8988T (cell line): ENCODE measurements at places on chromosomes 4 and X.

- DNase-seq = no peak
Observed at GRCh38 chr4:123306769-123307168, 89.8 kb upstream of the SPRY1 start.

GRCh38 chrX:1027133-1027532, 185.3 kb downstream of the CRLF2 start:
- DNase-seq = no peak

GRCh38 chrX:108270739-108271396, 167.4 kb downstream of the COL4A6 start:
- DNase-seq = no peak

DNA sequence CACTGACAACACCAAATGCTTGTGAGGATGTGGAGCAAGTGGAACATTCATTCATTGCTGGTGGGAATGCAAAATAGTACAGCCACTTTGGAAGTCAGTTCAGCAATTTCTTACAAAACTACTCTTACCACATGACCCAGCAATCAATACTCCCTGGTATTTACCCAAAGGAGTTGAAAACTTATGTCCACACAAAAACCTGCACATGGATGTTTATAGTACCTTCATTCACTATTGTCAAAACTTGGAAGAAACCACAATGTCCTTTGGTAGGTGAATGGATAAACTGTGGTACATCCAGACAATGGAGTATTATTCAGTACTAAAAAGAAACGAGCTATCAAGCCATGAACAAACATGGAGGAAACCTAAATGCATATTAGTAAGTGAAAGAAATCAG, 27.5 kb downstream of the HUWE1 start:
- DNase-seq = no peak

DNA sequence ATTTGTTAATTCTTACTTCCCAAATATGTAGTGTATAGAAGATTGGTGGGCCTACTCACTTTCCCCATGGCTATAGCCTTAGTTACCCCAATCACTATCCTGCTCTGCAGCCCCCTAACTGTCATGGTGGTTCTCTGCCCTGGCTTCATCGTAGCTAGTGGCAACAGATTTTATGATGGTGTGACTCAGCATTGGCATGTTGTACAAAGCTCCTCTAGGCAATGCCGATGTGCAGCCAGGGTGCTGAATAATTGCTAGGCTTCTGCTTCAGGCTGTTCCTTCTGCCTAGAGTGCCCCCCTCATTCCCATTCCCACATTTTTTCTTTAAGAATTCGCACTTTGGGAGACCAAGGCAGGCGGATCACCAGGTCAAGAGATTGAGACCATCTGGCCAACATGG, 35.2 kb downstream of the AFF2 start:
- no peak for DNase-seq

DNA sequence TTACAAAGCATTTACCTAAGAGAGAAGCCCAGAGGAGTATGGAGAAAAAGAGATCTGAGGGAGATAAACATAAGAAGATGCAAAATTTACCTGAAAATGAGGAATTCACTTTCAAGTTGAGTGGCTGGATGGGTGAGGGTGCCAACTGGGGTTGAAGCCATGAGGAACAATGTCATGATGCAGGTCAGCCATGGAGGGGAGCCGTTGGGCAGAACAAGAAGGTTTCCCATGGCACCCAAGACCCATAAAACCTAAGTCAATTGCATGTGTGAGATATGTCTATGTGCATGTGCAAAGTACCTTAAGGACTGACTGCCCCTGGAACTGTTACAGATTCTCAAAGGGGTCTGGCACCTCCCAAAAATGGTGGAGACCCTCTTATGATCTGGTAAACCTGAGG, 46.6 kb upstream of the PRRG1 start:
- DNase-seq = no peak

DNA sequence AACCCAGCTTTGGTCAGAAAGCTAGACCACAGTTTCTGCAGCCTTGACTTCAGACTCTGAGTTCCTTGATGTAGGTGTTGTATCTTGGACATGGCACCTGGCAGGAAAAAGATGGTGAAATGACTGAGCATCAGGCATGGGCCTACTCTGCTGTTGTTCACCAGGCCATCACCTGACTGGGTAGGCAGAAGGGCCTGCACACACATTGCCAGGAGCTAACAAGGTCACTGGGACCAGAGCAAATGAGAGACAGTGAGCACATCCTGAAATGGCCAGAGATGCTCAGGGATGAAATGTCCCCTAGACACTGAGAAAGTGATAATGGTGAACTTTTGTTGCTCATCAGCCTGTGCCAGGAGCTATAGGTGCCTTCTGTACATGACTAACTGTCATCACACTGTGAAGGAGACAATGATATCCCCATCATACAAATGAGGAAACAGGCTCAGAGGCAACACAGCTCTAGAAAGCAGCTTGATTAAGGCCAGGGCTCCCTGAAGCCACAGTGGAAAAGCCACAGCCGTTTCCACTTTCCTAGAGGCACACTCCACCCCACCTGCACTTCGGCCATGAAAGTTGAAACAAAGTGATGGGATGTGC, 128.3 kb downstream of the TSPAN5 start:
- DNase-seq = no peak

DNA sequence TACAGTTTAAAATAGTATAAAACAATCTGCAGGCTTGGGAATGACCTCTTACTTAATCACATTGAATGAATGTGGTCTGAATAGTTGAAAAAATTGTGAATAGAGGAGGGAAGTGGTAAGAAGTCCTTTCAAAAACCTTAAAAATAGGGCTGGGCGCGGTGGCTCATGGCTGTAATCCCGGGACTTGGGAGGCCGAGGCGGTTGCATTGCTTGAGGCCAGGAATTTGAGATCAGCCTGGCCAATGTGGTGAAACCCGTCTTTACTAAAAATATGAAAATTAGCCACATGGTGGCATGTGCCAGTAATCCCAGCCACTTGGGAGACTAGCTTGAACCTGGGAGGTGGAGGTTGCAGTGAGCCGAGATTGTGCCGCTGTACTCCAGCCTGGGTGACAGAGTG, 36.5 kb downstream of the HERC3 start:
- DNase-seq = no peak

DNA sequence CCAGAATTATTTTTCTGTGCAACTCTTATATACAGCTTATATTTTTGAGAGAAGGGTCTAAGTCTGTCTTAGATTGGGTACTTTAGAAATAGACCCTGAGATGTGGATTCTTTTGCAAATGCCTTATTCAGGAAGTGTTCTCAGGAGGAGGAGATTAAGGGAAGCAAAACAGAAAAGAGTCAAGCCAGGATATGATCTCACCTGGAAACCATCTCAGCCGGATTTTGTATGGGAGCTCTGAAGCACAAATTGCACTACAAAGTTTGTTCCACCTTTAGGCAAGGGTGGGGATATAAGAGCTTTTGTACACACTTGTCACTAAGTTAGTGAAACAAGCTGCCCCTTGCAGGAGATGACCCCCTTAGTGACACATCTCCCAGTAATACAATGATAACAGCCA, 121.2 kb upstream of the GRPR start:
- DNase-seq = no peak

DNA sequence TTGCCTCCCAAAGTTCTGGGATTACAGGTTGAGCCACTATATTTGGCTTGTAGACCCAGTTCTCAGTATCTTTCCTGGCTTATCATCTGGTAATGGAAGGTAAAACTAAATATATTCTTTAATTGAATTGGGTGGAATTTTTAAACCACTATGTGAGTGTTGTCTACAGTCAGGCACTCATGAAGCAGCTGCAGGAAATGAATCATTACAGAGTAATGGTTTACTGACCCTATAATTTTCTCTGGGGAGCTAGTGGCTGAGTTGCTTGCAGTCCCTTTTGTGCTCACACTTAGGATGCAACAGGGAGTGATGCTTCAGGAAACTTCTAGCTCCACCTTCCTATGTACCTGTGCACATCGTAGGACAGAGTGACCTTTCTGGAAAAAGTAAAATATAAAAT, 4.1 kb upstream of the UGT2B7 start:
- no peak for DNase-seq

DNA sequence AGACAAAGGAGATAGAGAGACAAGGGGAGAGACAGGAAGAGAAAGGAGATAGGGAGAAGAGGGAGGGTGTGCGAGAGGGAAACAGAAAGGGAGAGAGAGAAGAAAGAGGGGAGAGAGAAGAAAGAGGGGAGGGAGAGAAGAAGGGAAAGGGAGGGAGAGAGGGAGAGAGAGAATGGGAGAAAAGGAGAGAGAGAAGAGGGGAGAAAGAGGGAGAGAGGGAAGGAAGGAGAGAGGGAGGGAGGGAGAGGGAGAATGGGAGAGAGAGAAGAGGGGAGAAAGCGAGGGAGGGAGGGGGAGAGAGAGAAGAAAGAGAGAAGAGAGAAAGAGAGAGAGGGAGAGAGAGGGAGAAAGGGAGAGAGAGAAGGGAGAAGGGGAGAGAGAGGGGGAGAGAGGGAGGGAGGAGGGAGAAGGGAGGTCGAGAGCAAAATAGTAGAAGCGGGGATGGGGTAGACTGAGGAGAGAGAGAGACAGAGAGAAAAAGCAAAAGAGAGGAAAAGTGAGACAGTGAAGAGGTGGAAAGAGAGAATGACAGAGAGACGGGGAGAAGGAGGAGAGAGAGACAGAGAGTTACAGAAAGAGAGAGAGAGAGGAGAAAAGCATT, 218.2 kb downstream of the DHRSX start:
- no peak for DNase-seq

- no peak for DNase-seq
Observed at GRCh38 chrX:101918751-101919150, 13.1 kb downstream of the ZMAT1 start.

DNA sequence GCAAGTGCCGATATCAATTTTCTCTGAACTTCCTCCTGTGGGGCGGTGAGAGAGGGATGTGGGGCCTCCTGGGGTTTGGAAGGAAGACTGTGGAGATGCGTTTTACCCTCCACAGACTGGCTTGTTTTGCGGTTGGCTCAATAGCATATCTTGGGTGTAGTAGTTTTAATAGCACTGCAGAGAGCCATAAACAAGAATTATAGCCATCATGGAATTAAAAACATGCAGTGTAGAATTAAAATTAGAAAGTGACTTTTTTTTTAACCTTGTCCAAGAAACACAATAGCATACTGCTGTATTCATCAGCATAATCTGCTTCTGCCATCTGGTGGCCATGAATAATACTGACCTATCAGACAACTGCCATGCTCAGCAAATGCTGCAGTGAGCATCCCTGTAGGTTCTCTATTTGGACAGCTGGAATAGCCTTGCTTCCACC, 47.3 kb upstream of the SCML1 start:
- DNase-seq = peak; percentile 31

- DNase-seq = no peak
Observed at GRCh38 chr4:66855956-66856355, 689.3 kb downstream of the CENPC start.

DNA sequence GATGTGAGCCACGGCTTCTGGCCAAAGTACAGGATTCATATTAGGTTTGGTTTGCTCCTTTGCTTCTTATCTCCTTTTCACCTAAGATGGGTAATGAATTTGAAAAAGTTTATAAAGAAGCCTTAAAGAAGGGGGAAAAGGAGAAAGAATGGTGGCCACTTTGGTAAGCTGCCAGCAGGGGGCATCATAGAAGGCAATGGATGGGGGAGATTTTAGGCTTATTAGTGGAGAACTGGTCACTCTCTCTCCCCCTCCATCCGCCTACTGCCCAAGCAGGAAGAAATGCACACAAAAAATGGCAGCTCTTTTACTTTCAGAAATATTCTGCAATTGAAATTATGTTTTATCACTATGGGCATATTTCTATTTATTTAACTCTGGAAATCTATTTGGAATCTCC, 32.0 kb downstream of the SPARCL1 start:
- DNase-seq = no peak

DNA sequence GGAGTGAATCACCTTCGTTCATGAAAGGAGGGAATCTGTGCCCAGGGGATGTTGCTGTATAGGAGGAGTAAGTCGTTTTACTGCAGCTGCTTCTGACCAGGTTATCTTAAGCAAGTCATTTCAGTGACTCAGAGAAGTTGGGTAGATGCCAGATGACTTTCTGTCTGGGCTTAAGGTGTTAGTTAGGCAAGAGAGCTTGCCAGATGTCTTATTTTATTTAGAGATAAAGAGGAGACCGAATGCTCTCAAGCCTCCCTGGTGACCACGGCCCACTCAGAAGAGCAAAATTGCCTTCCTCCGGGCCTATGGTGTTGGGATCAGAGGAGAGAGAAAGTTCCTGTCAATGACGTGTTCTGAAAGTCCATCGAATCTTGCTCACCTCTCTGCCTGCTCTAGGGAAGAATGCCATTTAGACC, 16.3 kb upstream of the ZNF827 start:
- DNase-seq = no peak

DNA sequence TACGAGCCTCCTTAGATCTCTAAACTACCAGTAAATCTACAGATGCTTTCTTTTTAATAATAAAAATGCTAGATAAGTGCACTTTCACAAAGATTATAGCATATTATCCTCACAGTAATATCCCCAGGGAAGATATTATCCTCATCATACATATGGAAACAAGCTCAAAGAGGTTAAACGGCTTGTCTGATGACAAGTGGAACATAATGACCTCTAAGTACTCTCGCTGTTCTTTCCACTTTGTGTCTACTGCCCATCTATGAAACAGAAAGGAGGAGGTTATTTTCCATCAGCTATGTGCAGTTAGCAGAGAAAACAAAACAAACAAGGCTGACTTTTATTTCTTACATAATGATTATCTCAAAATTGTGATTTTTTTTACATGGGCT, 42.8 kb upstream of the PRDM8 start:
- DNase-seq = no peak
